Esophagus squamous epithelium (tissue), 5 donors: ENCODE measurements at places on chromosomes 12 and 14.

DNA sequence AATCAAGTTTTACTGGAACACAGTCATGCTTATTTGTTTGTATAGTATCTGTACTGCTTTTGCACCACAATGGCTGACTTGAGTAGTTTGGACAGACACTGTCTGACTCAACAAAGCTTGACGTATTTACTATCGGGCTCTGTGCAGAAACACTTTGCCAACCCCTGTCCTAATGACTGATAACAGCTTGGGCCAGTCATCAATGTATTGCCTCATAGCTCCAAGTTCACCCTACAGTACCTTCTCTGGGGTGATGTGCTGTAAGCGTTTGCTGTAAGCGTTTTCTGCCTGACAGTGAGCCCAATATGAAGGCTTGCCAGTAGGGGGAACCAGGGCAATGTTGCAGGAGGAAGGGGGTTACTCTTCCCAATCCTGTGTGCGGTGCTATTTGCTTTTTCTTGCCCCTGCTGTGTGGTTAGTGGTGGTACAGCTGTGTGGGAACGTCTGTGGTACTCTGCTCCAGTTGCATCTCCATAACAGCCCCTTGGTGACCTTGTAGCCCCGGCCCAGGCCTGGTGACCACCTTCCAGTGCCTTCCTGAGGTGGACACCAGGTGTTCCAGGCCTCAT, 5.4 kb upstream of the CCDC177 start:
- DNase-seq: no peak

DNA sequence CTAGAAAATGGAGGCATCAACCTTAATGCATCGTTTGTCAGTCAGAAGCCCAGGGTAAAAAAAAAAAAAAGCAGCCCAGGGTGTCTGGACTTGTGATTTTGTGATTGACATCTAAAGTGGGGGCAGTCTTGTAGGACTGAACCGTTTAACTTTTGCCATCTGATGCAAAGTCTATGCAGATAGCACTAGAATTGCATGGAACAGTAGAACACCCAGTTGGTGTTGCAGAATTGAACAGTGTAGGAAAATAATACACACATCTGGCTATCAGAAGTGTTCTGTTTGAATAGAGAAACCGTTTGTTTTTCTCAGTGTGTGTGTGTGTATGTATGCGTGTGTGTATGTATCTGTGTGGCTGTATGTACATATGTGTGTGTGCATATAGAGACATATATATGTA, 45.0 kb downstream of the SLCO1A2 start:
- no peak for DNase-seq

- DNase-seq: no peak
Observed at GRCh38 chr14:91027561-91027960, 32.9 kb downstream of the RPS6KA5 start.

- no peak for DNase-seq
Observed at GRCh38 chr12:11397366-11397765, 2.0 kb upstream of the PRB2 start.

GRCh38 chr12:89469361-89469760, 55.2 kb downstream of the GALNT4 start:
- DNase-seq: no peak

DNA sequence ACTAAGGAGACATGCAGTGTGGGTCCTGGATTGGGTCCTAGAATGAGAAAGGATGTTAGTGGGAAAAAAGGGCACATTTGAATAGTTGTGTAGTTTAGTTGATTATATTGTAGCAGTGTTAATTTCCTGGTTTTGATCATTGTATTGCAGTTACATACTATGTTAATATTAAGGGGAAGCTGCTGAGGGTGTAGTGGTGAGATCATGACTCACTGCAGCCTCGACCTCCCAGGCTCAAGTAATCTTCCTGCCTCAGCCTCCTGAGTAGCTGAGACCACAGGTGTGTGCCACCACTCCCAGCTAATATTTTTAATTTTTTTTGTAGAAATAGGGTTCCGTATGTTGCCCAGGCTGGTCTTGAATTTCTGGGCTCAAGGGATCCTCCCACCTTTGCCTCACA, 21.7 kb downstream of the BORCS5 start:
- no peak for DNase-seq
